Caudate nucleus (tissue), 63 donors: ENCODE measurements at places on chromosomes 5 and 9.

DNA sequence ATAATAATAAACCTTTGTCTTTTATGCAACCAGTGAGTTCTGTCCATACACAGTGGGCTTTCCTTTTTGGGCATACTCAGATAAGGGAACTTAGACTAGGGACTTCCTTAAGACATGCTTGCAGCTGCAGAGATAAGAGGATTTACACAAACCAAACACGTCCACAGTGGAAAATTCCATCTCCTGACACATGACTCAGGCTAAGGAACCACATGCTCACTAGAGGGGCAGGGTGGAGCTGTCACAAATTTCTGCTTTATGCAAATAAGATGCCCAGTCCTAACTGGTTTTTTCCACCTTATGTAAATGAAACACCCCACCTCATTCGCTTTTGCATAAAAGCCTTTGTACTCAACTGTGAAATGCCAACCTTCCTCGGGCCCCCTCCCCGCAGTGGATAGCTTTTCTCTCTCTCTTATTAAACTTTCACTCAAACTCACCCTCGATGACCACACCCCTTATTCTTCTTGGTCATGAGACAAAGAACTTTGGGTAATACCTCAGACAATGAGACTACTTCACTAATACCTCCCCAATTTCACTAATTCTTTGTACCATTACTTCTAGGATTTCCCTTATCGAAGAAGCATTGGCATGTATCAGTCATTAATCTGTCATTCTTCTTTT lies 170.3 kb upstream of the FTMT start:
- no peak for DNase-seq

- DNase-seq = no peak
These were observed 904 bp downstream of the GDNF start for GRCh38 chr5:37838933-37839341.

DNA sequence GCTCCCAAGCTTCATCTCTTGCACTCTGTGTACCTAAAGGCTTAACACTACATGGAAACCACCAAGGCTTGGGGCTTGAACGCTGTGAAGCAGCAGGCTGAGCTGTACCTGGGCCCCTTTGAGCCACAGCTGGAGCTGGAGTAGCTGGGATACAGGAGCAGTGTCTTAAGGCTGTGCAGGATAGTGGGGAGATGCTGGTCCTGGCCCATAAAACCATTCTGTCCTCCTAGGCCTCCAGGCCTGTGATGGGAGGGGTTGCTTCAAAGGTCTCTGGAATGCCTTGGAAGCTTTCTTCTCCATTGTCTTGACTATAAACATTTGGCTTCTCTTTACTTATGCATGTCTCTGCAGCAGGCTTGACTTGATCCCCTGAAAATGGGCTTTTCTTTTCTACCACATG lies 42.3 kb upstream of the DAPK1 start:
- DNase-seq = no peak

GRCh38 chr5:2902186-2902585 lies 150.7 kb upstream of the IRX2 start:
- no peak for DNase-seq

DNA sequence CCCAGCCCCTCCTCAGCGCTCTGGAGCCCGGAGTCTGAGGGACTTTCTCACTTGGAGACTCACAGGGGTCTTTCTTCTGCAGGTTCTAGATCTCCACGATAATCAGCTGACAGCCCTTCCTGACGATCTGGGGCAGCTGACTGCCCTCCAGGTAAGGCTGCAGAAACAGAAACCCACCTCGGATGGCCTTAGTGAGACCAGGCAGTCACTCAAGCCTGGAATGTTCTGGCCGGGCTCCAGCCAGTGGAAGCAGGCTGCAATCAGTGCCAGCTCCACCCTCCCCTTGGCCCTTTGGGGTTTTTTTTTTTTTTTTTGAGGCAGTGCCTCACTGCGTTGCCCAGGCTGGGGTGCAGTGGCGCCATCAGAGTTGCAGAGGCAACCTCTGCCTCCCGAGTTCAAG lies 7.6 kb downstream of the LRSAM1 start:
- DNase-seq = no peak

GRCh38 chr9:115386963-115387770 lies 269.2 kb upstream of the TNC start:
- no peak for DNase-seq

GRCh38 chr5:53194086-53194485 lies 84.5 kb upstream of the MOCS2 start:
- no peak for DNase-seq

GRCh38 chr9:97543561-97543960 lies 42.1 kb downstream of the TMOD1 start:
- no peak for DNase-seq

GRCh38 chr9:123887837-123888236 lies 42.1 kb downstream of the DENND1A start:
- DNase-seq = no peak

DNA sequence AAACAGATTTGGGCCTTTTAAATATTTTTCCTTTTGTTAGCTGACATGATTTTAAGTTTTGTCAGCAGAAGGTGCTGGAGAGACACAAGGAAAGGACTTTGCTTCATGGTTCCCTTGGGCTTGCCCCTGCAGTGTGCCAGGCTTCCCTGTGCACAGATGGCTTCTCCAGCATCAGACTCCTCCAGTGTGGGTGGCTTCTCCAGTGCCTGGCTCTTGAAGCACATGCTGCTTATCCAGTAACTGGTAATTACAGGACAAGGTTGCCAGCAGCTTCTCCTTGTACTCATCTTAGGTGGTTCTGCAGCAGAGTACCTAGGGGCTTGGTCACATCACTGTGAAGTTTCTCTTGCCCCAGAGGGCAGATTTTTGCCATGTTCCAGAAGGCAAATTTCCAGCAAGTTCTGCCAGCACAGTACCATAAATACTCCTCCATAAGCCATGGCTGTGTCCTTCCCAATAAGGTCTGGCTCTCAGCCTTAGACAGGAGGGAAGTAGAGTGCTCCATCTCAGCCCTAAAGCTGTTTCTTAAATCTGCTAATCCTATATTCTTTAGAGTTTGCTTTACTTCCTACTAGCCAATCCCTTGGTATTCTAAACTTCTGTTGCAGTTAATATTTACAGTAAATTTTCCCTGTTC lies 62.4 kb downstream of the PJA2 start:
- no peak for DNase-seq

GRCh38 chr9:116646661-116647514 lies 40.2 kb upstream of the TRIM32 start:
- DNase-seq = no peak

- DNase-seq = no peak
These were observed 82.9 kb downstream of the ADGRV1 start for GRCh38 chr5:90641528-90641927.

DNA sequence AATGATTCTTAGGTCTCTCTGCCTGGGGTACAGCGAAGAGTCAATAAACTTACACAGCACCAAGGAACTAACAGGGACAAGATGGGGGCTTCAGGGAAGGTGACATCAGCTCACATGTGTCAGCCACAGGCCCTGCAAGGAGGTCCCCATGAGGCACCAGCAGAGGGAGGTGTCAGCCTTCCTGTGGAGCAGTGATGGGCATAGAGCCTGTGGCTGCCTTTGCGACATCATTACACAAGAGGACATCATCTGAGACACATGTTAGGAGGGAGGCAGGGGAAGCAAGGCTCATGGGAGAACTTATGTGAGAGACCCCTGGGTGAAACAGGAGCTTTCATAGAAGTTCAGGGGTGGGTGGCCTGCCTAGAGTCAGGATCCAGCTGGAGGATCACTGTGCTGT lies 389.6 kb downstream of the SEMA5A start:
- peak; percentile 8 for DNase-seq

DNA sequence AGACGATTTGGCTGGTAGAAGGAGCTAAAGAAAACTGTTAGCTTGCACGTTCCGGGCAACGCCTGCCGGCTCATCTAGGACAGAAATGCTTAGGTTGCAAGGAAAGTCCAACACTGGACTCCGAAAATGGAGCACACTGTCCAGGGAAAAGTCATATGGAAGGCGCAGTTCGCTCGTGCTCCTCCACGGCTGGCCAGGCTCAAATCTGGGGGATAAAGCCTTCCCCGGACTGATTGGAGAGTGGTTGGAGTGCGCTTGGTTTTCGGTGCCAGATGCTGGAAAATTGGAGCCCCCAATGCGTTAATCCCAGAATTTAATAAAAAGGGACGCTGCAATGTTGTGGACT lies 955 bp downstream of the CDH6 start:
- DNase-seq = no peak

- DNase-seq = no peak
These were observed 58.6 kb upstream of the PANK3 start for GRCh38 chr5:168637793-168638192.

- DNase-seq = no peak
These were observed 135.1 kb downstream of the LHFPL2 start for GRCh38 chr5:78513441-78513840.

- DNase-seq = no peak
These were observed 165.6 kb upstream of the FSTL4 start for GRCh38 chr5:133777951-133778350.

GRCh38 chr5:52269859-52270258 lies 517.9 kb upstream of the ITGA1 start:
- no peak for DNase-seq

GRCh38 chr9:3647652-3648051 lies 121.9 kb upstream of the RFX3 start:
- no peak for DNase-seq

DNA sequence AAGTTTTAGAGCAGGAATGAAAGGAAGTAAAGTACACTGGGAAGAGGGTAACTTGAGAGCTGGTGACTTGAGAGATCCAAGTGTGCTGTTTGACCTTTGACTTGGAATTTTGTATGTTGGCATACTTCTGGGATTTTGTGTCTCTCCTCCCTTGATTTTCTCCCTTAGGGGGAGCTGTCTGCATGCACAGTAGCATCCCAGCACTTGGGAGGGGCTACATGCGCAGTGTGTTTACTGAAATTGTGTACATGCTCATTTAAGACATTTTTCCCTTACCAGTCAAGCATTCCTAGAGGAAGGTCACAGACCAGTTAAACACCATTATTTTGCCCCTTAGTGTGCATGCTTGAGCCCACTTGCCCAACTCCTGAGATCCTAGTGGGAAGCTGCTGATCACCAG lies 120.1 kb downstream of the ZNF622 start:
- DNase-seq = no peak

GRCh38 chr5:168770996-168771395 lies 191.8 kb upstream of the PANK3 start:
- DNase-seq = no peak

DNA sequence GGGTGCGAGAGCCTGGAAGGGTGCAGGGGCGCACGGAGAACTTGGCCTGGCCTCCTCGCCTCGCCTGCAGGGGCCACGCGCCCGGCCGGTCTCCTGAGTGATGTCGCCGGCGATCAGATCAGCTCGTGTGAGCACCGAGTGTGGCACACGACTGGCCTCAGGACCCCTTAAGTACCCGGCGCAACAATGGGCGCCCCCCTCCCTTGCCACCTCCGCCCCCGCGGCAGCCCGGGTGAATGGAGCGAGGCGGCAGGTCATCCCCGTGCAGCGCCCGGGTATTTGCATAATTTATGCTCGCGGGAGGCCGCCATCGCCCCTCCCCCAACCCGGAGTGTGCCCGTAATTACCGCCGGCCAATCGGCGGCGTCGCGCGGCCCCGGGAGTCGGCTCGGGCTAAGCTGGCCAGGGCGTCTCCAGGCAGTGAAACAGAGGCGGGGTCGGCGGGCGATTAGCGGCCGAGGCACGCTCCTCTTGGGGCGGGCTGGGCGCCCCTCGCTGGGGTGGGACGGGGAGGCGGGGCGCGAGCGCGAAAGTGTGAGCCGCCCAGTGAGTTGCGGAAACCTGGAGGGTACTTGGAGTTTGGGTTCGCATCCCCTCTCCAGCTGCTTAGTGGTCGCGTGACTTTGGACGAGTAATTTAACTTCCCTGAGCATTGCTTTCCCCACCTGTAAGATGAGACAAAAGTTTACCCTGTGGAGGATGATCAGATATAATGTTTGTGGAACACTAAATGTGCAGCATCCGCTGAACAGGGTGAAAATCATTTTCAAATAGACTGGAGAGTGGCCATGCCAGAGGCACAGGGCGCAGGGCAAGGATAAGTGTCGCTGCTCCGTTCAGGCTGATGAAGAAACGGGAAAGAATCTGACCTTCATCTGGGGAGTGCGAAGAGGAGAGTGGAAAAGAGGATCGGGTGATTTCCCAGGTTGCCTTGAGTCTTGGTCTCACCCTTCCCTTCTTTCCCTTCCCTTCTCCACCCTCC lies at the start of gene NEUROG1:
NEUROG1 (minus strand) TSS at position 145 of the 982 bp plus-strand sequence. CDS start 274 bp downstream, outside the sequence.
- DNase-seq = no peak

GRCh38 chr9:129027685-129028191 lies 393 bp downstream of the SH3GLB2 start:
- DNase-seq = no peak

DNA sequence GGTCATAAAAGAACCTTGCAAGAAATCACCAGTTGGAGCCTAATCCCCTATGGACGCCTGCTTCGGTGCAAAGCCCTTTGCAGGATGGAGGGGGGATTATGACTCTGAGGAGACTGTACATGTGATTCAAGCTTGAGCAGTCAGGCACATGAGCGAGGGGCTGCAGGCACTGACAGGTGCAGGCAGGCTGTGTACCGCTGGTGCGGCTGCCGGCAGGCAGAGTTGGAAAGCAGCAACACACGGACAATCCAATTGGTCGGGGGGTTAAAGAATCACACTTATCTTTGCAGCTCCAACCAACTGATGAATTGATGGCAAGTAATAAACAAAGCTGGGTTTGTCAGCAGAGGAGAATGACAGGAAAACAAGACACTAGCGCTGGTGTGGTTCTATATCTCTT lies 5.7 kb downstream of the WHRN start:
- DNase-seq = peak; percentile 13

DNA sequence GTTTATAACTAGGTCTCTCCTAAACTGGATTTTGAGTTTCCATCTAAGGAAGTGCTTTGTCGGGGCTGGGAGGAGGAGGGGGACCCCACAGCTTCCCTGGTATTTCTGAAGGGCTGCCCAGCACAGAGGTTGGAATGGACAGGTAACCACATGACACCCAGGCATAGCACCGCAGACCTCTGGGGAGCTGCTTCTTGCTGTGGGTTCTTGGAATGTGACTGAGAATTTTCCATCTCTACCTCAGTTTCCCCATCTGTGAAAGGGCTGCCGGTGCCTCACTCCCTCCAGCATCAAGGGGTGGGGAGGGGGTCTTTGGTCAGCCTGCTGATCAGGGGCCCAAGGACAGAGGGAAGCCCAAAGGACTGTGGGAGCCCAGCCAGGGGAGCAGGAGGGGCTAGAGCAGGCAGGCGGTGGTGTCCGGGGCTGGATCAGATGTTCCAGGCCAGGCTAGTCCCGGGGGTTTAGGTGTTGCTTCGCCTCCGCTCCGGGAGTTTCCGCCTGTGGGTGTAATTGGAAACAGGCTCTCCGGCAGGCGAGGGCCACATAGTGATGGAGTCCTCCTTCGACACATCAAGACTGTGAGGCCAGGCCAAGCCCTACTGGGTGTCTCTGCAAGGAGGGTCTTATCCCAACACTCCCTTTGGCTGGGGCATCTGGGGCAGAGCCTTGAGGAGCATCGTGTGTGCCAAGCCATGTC lies 3.3 kb downstream of the OLFML2A start:
- DNase-seq = no peak
